Stimulated activated CD8-positive, alpha-beta memory T cell treated with anti-CD3 and anti-CD28 coated beads, Interleukin-15, amount 100 ng/mL, for 4 hours (primary cell): ENCODE measurements at places on chromosomes 6 and 20.

- DNase-seq: no peak
Measured at GRCh38 chr6:31706599-31706998, at the start of gene LY6G6F. Gene LY6G6F, plus strand, starts transcription at chr6:31706866. Its CDS starts 41 bp downstream, at chr6:31706907.

- no peak for DNase-seq
Measured at GRCh38 chr6:162385980-162386379, 341.6 kb downstream of the PRKN start.

GRCh38 chr6:52571099-52571755, 5.6 kb downstream of the TRAM2 start:
- no peak for DNase-seq

GRCh38 chr6:84353459-84354423, 126.3 kb upstream of the CEP162 start:
- DNase-seq: no peak

GRCh38 chr6:16836144-16836981, 75.1 kb upstream of the ATXN1 start:
- no peak for DNase-seq

DNA sequence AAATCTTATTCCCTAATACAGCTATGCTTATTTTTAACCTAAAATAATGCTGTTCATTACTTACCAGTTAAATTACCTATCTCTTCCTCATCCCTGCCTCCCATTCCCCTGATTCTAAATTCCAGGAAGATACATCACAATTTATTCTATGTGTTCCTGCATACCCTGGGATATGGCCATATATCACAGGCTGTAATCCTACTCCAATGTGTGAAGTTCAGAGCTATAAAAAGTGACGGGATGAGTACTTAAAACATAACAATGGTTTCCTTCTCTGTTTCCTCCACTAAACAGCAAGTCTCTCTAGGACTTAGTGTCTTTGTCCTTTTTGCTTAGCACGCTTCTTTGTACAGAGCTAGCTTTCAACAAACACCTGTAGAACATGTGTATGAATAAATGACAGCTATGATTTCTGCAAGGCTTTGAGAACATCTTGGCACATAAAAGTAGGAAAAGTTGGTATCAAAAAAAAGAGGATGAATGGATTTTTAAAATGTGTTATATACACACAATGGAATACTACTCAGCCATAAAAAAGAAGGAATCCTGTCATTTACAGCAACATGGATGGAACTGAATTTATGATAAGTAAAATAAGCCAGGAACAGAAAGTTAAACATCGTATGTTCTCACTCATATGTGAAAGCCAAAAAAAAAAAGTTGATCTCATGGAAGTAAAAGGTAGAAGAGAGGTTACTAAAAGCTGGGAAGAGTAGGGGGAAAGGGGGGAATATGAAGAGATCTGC, 45.8 kb downstream of the SESN1 start:
- DNase-seq: no peak

GRCh38 chr20:23415959-23416583, 5.2 kb downstream of the NAPB start:
- DNase-seq: no peak

- no peak for DNase-seq
Measured at GRCh38 chr6:144619966-144620365, 334.8 kb downstream of the UTRN start.

- no peak for DNase-seq
Measured at GRCh38 chr6:84278321-84278998, 51.0 kb upstream of the CEP162 start.

- no peak for DNase-seq
Measured at GRCh38 chr6:127272576-127272975, 5.9 kb downstream of the RNF146 start.

DNA sequence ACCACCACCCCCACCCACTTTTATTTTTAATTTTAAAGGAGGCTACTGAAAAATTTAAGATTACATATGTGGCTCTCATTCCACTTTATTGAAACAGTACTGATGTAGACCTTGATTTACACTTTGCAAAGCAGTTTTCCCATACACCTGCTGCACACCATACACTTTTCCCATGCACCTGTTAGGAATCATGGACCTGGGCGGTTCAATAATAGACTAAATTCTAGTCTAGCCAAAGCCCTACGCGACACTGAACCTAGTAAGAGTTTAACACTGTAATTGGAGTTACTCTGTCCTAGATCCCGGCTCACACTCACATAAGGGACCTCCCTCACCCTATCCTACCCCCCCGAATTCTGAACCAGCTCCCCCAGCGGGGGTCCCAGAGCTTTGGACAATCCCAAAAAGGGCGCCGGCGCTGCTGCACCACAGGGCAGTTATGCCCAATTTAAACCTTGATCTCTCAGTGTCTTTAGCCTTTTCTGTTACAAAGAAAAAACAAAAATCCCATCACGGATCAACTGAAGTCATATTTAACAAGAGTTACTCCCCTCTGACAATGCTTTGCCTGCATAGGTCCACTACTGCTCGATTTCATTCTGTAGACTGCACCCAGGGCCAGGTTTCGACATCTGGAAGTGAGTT, 2.4 kb upstream of the GCLC start:
- no peak for DNase-seq

GRCh38 chr6:18207438-18207837, 52.2 kb downstream of the KDM1B start:
- DNase-seq: no peak

- DNase-seq: no peak
Measured at GRCh38 chr6:57013521-57013926, 33.0 kb upstream of the KIAA1586 start.
